ENCODE measurements at places on chromosomes 7 and 10. TPM values are rescaled to one million over a fixed set of nuclear protein-coding genes. Genes with fewer than 3 reads are reported as not detected.

Gene IFIT3
- 7.2 TPM for total RNA-seq

Gene C10orf53
- not detected for total RNA-seq

Gene RAB19
- not detected for total RNA-seq

Gene WEE2
- not detected for total RNA-seq

Gene FAM25A
- not detected for total RNA-seq

Gene FAS
- 97.8 TPM for total RNA-seq

Gene CLCN1
- not detected for total RNA-seq

Gene TRIM50
- not detected for total RNA-seq

Gene OGDHL
- total RNA-seq, result 0.14 TPM

Gene FAM221A
- 2.0 TPM for total RNA-seq

Gene CTBP2
- total RNA-seq, result 60.3 TPM

Gene GIMAP7
- total RNA-seq, result not detected

Gene RARRES2
- total RNA-seq, result not detected

Gene HGF
- 83.4 TPM for total RNA-seq

Gene TMEM106B
- total RNA-seq, result 94.7 TPM

Gene GPNMB
- 37.2 TPM for total RNA-seq

Gene LMOD2
- total RNA-seq, result not detected

Gene CALHM3
- not detected for total RNA-seq

Gene DDC
- total RNA-seq, result not detected

Gene SPDYE18
- not detected for total RNA-seq

Gene RELN
- total RNA-seq, result under 0.01 TPM

Gene MOGAT3
- total RNA-seq, result not detected

Gene WNT2
- 0.97 TPM for total RNA-seq

Gene CUX1
- 140 TPM for total RNA-seq

Gene NT5C3A
- total RNA-seq, result 12.2 TPM

Gene SAP25
- not detected for total RNA-seq

Gene WIPF3
- total RNA-seq, result not detected

Gene SH2B2
- total RNA-seq, result 4.7 TPM

Gene ZNF138
- 6.1 TPM for total RNA-seq

Gene ADCYAP1R1
- total RNA-seq, result not detected

Gene CPA2
- not detected for total RNA-seq

Gene LIPF
- total RNA-seq, result not detected

Gene LEP
- total RNA-seq, result not detected

All from smooth muscle cell of the umbilical artery (primary cell).